ENCODE measurements at places on chromosomes 16 and 17.

DNA sequence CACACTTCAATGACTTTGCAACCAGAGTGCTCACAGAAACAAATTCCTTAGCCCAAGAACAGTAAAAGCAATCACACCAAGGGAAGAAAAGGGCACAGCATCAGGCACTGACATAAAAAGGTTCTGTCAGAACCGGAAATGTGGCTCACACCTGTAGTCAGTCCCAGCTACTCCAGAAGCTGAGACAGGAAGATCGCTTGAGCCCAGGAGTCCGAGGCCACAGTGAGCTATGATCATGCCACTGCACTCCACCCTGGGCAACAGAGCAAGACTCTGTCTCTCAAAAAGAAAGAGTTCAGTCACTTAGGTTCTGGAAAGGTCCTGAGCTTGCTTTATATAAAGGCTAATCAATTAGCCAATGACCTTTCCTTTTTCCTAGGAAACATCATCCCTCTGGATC lies 22.7 kb downstream of the YWHAE start:
- DNase-seq = no peak

DNA sequence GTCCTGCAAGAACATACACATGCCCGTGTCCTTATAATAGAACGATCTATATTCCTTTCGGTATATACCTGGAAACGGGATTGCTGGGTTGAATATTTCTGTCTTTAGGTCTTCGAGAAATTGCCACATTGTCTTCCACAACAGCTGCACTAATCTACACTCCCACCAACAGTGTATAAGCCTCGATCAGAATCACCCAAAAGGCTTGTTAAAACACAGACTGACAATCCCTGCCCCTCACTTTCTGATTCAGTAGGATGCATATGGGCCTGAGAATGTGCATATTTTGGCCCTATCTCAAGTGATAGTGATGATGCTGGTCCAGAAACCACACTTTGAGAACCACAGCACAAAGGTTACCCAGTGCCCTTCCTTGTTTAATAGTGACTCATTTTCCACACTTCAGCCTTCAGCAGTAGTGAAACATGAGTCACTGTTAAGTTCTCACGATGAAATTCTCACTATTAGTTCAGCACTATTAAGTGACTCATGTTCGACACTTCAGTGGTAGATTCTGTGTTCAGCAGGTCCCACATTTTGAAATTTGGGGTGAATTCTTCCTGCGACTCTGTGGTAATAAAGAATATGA lies 215.6 kb downstream of the GRIN2A start:
- DNase-seq = no peak

DNA sequence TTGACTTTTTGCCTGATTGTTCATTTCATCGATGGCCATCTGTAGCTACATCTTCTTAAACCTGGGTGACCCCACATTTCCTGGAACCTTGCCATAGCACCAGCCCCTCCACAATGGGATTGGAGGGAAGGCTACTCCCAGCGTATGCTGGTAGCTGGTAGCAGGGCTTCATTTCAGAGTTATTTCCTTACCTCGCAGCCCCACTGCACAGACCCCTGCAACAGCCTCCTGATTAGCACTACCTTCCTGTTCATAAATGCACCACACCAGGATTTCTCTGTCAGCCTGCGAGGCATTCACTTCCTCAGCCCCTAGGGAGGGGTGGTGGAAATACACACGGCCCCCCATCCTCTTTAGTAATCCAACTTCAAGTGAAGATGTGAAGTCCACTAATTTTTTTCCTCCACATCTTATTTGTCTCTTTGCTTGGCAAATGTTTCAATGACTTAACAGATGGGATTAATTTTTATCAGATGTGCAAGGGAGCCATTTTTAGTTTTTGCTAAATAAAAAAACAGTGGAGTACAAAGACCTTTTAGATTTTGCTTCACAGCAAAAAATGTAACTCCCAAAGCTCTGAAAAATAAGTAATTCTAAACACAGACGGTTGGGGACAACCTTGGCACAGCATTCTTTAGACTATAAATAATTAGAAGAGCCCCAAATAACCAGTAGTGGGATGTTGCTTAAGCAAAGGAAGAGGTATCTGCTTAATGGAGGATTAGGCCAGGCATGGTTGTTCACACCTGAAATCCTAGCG lies 76.6 kb downstream of the CLEC16A start:
- no peak for DNase-seq

DNA sequence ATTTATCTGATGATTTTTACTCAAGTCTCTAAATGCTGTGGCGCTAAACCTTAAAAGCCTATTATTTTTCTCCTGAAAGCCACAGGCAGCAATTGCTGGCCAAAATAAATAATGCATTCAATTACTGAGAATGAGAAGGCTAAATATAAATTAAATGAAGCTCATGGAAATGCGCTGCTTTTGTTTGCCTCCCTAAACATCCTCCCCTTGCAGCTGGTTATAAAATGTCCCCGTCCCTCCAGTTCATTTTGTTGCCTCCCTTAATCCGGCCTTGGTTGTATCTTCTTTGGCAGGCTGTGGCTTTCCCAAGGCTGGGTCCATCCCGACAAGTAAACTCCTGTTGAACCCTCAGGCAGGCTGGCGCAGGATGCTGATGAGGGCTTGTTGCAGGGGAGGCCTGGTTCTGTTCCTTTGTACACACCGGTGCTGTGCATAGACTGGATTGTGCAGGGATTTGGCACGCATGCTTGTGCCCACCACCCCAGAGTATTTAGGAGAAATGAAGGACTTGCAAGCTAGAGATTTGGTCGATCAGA lies 62.7 kb downstream of the KNOP1 start:
- no peak for DNase-seq

DNA sequence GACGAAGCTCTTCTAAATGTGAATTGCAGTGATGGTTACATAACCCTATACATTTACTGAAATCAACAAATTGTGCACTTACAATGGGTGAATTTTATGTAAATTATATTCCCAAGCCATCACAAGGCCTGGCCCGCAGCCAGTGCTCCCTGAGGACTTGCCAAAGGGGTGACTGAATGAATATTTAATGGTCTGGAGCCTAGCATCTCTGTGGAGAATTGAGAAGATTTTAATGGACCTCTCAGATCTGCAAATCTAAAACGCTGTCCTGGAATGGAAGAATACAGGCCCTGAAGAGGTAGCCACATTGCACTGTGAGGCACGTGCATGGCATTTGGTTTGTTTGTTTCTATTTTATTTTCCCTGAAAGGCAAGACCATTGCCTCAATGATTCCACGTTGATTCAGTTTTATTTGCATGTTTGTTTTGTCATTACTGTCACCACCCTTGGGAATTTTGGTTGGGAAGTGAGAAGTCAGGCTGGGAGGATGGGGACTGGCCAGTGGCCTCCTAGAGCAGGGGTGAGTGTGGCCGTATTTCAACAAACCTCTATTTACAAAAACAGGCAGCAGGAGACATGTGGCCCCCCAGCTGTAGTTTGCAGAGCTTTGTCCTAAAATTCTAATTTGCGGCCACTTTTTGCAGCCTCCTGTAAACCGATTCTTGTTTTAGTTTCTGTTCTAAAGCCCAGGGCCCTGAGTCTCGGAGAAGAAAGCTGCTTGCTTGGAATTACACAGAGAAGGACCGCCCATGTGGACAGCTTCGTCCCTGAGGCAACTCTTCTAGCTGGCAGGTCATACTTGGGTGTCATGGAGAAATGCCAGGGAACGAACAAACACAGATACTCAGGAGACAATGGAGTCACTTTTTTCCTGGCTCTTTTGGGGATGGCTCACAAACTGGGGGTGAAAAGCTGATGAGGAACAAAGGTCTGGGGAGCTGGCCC lies 40.5 kb upstream of the GCSH start:
- DNase-seq = peak; percentile 58

DNA sequence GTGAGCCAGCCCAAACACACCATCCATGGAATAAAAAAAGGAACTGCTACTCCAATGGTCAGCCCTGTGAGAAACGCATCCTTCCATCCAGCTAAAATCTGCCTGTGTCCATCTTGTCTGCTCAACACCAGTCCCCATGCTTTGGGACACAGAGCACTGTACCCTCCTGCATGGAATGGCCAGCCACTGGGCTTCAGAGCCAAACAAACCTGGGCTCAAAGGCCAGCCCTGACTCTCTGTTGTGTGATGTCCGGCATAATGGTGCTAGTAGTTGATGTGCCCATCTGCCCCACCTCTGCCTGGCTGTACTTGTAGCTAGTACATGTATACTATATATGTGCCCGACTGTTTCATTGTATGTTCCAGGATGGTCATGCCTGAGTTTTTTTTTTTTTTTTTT lies 77.6 kb upstream of the AMZ2 start:
- no peak for DNase-seq
